ENCODE measurements at places on chromosomes 1 and 21.
A peak's percentile ranks its signal among the peaks of the same experiment; 100 is the strongest.

- no peak for DNase-seq
Observed at GRCh38 chr1:9075022-9075421, 5.6 kb upstream of the SLC2A5 start.

GRCh38 chr1:1120866-1121591 is 5.1 kb upstream of the C1orf159 start:
- DNase-seq, result no peak

- peak; percentile 58 for DNase-seq
Observed at GRCh38 chr1:43329995-43330751, 7.4 kb upstream of the MPL start.

- no peak for DNase-seq
Observed at GRCh38 chr1:52601519-52601918, 652 bp upstream of the GPX7 start.

- DNase-seq, result no peak
Observed at GRCh38 chr1:67427947-67428346, 2.3 kb downstream of the SERBP1 start.

- DNase-seq, result peak; percentile 82
Observed at GRCh38 chr21:15064576-15065391, at the start of gene NRIP1. Gene NRIP1 (minus strand): TSS chr21:15065000. CDS start chr21:14968192, 96,808 bp downstream.

GRCh38 chr21:25658427-25659035 is 19.5 kb downstream of the JAM2 start:
- DNase-seq, result peak; percentile 9

- no peak for DNase-seq
Observed at GRCh38 chr1:109213345-109213823, 334 bp upstream of the SARS1 start.

DNA sequence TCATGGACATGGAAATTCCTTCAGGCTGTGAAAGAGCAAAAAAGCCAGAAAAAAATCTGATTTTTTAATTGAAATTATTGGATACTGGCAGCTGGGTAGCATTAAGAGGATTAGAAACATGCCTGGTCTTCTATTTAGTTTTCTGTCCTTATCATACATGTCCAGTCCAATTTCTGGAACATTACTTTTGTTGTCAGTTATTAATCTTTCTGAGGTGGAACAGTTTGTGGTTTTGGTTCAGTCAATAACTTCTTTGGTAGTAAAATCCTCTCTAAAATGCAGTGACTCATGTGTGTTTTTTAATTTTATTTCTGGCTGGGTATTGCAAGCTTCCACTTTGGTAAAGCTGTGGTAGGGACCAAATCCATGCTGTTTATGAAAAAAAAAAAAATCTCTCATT is 687.0 kb upstream of the ADGRL2 start:
- no peak for DNase-seq
